ENCODE measurements at places on chromosomes 4 and X.

DNA sequence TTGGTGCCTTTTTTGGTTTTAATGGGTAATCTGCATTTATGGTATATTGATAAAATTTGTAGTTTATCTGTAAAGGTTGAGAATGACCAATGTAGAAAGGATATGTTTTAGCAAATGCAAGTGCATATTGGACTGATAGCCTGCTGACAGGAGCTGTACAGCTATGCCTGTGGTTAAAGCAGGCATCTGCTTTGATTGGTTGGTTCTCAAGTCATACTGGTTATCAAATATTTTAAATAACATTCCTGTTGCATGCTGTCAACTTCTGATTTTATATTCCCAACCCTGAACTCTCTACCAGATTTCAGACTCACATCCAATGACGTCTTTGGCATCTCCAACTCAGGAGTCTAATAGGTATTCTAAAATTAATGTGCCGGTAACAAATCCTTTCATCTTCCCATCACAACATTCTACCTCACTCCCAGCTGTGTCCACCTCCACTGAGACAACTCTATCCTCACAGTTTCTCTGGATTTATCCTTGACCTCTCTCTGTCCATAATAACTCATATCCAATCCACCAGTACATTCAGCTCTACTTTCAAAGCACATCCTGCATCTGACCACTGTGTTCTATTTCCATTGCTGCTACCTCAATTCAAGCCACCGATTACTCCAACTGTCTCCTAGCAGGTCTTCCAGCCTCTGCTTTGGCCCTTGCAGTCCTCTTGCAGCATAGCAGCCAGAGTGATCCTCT lies 125.7 kb downstream of the CAMK2D start:
- DNase-seq: peak; percentile 83

- DNase-seq: no peak
Measured at GRCh38 chr4:15683143-15683495, 1.5 kb downstream of the FAM200B start.

DNA sequence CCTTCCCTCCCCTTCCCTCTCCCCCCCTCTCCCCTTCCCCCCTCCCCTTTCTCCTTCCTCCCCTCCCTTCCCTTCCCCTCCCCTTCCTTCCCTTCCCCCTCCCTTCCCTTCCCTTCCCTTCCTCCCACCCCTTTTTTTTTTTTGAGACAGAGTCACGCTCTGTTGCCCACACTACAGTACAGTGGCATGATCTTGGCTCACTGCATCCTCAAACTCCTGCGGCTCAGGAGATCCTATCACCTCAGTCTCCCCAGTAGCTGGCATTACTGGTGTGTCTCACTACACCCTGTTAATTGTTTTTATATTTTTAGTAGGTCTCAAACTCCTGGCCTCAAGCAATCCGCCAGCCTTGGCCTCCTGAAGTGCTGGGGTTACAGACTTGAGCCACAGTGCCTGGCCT lies 66.6 kb downstream of the TBC1D9 start:
- DNase-seq: no peak

GRCh38 chr4:772118-772517 lies 53.8 kb downstream of the CPLX1 start:
- no peak for DNase-seq

DNA sequence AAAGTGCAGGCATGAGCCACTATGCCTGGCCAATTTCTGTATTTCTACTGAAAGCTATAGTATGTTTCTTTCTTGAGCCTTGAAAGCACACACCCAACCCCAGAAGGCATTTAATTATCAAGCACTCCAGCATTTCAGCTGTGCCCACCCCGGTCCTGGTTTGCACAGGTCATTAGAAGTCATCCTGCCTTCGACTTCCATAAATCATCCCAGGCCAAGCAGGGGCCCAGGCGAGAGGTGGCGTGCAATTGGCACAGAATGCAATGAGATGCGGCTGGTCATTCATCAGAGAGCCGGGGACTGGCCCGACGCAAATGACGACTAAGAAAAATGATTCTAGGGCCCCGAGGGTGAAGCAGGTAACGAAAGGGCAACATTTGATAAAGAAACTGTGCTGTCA lies 24.8 kb upstream of the CRMP1 start:
- DNase-seq: no peak
